ENCODE measurements at places on chromosomes 2 and 18. TPM values are rescaled to one million over a fixed set of nuclear protein-coding genes. Genes with fewer than 3 reads are reported as not detected.

GRCh38 chr2:8217468-8218030 is 464.3 kb upstream of the ID2 start:
- DNase-seq: no peak

DNA sequence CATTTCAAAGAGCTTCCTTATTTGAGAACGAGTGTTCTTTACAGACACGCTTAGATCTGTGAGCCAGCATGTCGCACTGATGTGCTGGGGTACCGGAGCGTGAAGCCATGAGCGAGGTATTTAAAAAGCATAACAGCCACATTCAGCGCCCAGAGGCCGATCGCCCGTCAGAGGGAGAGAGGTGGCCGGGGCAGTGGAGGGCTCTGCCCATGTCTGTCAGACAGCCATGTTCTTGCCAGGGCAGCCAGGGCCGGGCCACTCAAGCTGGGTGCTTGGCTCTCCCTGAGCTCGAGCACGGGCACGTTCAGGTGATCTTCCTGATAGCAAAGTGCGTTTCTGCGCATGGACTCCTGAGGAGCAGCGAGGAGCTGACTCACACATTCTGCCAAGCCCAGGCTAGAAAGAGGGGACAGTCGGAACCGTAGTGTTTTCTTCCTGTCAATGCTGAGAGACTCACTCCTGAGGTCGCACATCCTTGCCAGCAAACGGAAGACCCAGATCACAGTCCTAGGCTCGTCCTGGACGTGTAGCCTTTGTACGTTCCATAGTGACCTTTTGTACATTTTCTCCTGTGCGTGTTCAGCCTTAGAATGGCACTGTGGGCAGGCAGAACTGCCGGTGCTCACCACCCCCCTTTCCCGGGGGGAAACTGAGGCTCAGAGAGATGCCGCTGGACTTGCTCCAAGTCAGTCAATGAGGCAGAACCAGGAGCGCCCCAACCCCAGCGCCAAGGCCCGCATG is 100.7 kb downstream of the NFATC1 start:
- DNase-seq: peak; percentile 1

GRCh38 chr2:85175369-85176299 is 42.4 kb downstream of the TCF7L1 start:
- DNase-seq: no peak

DNA sequence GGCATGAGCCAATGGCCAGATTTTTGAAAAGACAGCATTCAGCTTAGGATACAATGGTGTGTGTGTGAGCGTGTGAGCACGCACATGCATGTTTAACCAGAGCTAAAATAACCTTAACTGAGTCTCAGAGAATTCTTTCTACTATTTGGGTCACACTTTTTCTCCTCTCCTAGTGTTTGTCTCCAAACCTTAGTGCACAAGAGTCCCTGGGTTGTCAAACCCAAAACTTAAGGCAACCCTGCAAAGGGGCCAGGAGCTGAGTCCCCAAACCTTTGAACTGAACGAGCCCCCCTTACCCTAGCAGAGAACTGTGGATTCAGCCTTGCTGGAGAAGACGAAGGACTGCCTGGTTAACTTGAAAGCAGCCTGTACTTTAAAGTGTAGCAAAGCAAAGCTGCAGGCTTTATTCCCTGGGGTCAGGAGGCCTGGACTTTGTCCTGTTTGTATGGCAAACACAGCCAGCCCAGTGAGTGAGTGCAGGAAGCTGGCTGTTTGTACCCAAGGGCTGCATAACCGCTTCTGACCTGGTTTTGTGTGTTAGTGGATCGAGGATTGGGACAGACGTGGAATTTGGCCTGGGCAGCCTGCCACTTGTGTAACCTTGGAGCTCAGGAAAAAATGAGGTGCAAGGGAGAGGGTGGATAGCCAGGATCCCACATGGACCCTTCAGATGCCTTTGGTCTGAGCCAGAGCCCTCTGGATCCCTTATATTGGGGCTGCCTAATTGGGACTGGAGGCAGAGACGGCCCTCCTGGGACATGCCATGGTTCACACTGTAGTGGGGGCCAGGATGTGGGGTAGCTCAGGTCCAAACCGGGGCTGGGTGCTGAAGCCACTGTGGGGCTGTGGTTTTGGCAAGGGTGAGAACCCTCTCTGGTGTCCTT is 6.4 kb upstream of the PSMD1 start:
- DNase-seq: no peak

Gene CTLA4
- 28.7 TPM for total RNA-seq

GRCh38 chr2:48855142-48855541 is 99.6 kb upstream of the LHCGR start:
- DNase-seq: no peak

- DNase-seq: no peak
Observed at GRCh38 chr2:214050731-214051130, 360.1 kb upstream of the VWC2L start.

DNA sequence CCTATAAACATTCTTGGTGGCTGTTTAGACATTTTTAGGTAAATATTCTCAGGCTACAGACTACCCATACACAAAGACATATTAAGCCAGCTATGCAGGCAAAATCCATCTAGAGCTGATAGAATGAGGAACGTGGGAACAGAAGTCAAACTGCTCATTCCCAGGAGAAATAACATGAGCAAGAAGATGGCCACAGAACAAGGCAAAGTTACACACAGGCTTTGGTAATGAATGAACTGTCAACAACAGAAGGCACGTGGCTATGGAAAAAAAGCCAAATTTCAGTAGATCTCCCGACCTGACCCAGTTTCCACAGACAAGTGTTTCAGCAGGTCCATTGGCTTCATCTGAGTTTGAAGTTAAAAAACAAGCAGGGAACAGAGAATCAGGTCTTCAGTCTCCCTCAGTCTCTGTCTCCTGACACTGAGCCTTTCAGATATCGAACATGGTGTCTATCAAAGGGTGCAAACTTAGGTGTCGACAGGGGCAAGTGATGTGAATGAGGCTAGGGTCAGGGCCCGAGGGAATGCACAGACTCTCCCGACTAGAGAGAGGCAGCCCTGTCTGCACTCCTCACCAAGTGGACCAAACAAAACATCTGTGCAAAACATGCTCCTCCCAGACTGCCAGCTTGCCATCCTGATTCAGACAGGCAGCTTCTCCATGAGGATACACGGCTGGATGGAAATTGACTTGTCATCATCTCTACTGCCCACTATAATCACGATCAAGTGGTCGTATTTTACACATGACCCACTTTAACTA is 25.9 kb downstream of the SIGLEC15 start:
- no peak for DNase-seq

DNA sequence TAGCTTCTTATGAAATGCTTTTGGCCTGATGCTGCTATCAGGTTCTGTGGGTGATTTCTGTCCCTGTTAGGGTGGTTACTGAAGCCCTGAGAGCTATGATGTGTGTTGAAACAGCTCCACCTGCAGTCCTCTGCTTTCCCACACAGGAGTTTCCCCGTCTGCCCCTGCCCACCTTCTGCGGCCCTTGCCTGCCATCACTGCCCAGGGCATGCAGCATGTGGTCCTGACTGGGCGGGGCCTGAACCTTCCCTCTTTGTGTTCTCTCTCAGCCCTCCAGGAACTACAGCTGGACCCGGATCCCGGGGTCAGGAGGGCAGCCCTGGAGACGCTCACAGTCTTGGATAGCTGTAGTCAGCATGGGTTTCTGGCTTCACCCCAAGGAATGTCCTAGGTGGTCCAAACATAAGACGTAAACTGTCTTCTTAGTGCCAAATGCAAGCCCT is 21.4 kb downstream of the HJURP start:
- DNase-seq: no peak

GRCh38 chr2:238558456-238559099 is 131.9 kb downstream of the ASB1 start:
- DNase-seq: no peak

- no peak for DNase-seq
Observed at GRCh38 chr2:168916331-168916675, 15.2 kb downstream of the G6PC2 start.

Gene KRTCAP3
- 4.3 TPM for total RNA-seq

Gene FRZB
- total RNA-seq: not detected

Gene SNTG2
- 2.5 TPM for total RNA-seq

Gene ROCK1
- 49.4 TPM for total RNA-seq

Gene CPSF3
- 73.0 TPM for total RNA-seq

Gene MLPH
- not detected for total RNA-seq

Gene KANSL1L
- 5.4 TPM for total RNA-seq

Gene EFEMP1
- total RNA-seq: not detected

DNA sequence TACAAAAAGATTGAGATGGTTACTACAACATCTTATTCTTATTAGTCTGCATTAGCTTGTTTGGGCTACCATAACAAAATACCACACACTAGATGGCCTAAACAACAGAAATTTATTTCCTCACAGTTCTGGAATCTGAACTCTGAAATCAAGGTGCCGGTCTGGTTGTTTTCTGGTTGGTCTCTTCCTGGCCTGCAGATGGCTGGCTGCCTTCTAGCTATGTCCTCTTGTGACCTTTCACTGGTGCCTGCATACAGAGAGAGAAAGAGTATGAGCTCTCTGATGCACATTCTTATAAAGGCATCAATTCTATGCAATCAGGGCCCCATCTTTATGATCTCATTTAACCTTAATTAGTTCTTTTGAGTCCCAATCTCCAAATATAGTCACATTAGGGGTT is 696.5 kb downstream of the TDRD15 start:
- no peak for DNase-seq

DNA sequence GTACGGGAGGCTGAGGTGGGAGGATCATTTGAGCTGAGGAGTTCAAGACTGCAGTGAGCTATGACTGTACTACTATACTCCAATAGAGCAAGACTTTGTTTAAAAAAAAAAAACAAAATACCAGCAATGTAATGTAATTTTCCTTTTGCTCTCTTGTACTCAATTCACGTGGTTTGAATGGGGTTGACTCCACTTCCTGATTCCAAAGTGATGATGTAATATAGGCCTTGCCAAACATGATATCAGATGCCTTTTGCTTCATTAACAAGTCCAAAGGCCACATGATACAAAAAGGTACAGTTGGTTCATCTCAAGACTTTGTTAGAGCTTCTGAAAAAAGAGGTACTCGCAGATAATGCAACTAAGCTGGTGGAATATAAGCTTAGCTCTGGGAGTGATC is 321.8 kb downstream of the ZEB2 start:
- DNase-seq: no peak

DNA sequence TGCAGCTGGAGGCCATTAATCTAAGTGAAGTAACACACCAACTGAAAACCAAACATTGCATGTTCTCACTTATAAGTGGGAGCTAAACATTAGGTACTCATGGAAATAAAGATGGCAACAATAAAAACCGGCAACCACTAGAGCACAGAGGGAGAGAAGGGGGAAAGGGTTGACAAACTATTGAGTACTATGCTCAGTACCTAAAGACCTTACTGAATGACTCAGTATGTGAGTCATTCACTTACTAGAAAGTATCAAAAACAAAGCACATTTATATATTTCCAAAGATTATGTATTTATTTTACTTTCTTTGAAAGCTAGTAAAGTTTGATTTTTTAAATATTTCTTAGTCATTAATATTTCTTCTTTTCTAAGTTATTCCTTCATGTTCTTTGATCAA is 48.9 kb downstream of the ZNF385B start:
- DNase-seq: no peak

DNA sequence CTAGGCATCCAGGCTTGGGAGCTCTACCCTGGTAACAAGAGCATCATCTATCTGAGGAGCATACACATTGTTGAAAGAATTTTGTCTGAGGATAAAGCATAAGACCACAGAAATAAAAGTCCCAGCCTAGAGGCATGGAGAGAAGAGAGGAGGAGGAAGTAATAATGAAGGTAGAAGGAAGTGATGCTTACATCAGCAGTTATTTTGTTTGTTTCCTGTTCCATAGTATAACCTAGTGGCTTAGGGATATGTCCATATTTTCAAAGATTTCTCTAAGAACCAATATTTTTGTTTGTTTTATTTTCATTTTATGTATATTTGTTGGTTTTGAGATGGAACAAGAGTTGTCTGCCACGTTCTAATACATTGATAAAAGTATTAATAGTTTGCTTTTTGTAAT is 407.4 kb upstream of the SETBP1 start:
- DNase-seq: no peak

DNA sequence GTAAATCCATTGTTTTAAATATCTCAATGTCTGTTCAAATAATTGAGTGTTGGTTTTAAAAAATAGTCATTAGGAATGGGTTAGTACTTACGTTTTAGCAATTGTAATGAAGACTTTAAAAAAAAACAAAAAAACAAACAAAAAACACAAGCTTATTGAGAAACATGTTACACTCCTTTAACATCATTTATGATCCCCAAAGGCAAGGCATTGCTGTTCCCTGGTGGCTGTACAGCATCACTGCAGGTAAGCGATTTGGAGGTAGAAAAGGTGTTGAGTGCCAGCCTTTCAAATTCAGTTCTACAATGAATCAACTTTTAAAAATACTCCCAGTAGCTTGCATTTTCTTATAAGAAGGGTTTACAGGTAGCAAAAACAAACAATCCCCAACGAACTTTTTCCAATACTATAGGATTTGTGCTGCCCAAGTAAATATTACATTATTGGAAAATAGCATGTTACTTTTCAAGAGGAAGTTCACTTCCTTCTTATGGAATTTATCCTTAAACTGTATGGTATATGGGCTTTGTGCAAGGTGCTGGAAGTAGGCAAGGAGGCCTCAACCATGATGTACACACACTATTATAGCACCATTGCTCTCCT is 27.5 kb downstream of the CNRIP1 start:
- DNase-seq: peak; percentile 26

DNA sequence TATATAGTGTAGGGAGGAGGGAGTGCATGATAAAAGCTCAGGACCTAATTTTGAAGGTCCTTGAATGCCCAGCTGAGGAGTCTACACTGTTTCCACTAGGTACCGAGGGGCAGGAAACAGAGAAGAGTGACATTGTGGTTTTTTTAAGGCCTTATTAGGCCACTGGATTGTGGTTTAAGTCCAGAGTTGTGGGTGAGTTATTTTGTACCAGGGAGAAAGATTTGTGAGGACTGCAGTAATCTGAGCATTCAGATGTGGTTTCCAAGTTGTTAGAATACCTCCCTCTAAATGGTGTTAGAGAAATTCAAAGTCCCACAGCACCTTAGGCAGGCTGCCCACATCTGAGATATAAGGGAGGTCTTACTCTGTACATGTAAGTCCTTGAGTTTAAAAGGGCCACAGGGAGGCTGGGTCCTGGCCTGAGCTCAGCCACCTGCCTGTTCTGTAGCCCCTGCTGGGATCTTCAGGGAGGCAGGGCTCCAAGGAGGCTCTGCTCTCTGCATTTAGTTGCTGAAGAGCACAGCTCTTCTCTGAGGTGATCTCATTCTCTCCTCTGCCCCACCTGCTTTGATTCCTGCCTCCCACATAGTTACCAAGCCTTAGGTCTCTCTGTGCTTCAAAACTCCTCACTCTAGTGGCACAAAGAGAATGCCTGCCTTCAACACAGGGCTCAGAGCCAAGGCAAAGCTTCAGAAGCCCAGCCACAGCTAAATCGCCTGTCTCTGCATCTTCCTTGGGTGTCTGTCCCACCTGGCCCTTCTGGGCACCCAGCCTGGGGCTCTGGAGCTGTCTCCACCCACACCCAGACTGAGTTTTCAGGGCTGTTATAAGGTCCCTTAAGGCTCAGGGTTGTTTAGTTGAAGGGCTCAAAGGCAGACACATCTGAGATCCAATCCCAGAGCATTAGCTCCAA is 88.1 kb downstream of the VSNL1 start:
- DNase-seq: no peak

Gene VRK2
- 17.7 TPM for total RNA-seq

GRCh38 chr2:47218066-47218581 is 63.0 kb upstream of the STPG4 start:
- no peak for DNase-seq

- DNase-seq: no peak
Observed at GRCh38 chr2:99593692-99594427, 104.0 kb upstream of the REV1 start.

- DNase-seq: peak; percentile 8
Observed at GRCh38 chr18:3207565-3207964, 12.2 kb downstream of the MYOM1 start.

GRCh38 chr2:168669151-168669550 is 133.3 kb upstream of the NOSTRIN start:
- DNase-seq: no peak

Measured in activated CD8-positive, alpha-beta T cell treated with anti-CD3 and anti-CD28 coated beads for 36 hours (primary cell).